Stimulated activated CD4-positive, alpha-beta T cell treated with anti-CD3 and anti-CD28 coated beads, Interleukin-15, amount 100 ng/mL, for 1 hour (primary cell): ENCODE measurements at places on chromosomes 5 and 9.

DNA sequence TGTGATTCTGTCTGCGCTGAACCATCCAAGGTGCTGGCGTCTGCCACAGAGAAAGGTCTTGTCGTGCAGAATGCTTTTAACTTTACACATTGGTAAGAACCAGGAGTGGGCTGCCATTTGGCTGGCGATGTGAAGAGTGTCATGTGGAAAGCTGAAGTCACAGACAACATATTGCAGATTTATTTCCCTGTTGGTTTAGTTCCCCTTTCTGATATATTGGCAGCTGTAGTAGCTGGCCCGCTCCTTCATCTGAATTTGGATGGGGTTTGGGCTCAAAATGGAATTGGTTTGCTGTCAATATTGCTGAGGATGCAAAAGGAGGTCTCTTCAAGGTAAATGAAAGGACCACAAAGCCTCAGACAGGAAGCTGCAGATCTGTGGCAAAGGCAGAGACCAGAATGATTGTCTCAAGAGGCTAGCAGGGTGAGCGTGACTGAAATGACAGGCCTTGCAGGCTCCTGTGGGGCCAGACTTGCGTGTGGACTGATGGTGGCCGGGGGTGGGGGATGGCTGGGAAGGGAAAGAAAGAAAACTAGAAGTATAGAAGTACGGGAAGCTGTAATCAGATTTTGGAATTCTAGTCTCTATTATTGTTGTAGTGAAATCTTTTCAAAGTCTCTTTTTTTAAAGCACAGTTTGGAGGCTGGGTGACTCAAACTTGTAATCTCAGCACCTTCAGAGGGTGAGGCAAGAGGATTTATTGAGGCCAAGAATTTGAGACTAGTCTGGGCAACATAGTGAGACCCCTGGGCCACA lies 25.1 kb upstream of the CD180 start:
- no peak for DNase-seq

- DNase-seq = no peak
Observed at GRCh38 chr5:91016954-91017700, 366.0 kb downstream of the ARRDC3 start.

GRCh38 chr5:55081541-55081940 lies 20.9 kb upstream of the GZMA start:
- DNase-seq = no peak

GRCh38 chr5:17005107-17005828 lies 69.2 kb upstream of the MYO10 start:
- DNase-seq = no peak

DNA sequence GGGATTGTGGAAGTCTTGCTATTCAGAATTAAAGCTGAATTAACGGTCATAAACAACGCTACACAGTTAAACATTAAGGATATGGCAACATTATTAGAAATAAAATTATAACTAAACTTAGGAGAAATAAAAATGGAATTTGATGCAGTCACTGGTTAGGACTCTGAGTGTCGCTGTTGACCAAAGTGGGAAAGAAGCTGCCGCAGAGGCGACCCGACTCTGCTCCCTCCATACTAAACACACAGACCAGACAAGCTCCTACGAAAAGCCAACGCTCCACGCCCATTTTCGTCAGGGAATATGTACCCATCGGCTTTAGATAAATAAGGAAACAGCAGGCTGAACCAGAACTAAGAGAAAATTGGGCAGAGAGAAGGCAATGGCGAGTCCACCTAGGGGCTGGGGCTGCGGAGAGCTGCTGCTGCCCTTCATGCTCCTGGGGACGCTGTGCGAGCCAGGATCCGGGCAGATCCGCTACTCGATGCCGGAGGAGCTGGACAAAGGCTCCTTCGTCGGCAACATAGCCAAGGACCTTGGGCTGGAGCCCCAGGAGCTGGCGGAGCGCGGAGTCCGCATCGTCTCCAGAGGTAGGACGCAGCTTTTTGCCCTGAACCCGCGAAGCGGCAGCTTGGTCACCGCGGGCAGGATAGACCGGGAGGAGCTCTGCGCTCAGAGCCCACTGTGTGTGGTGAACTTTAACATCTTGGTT lies at the start of gene PCDHGA5:
Gene PCDHGA5 (plus strand): TSS at position 211 of the 709 bp plus-strand sequence. CDS start 169 bp downstream, at position 380.
- no peak for DNase-seq
